Natural killer cell (primary cell): ENCODE measurements at places on chromosomes 2 and 18.

GRCh38 chr18:64678048-64678447 is 529.2 kb upstream of the LINC00305 start:
- DNase-seq: no peak

DNA sequence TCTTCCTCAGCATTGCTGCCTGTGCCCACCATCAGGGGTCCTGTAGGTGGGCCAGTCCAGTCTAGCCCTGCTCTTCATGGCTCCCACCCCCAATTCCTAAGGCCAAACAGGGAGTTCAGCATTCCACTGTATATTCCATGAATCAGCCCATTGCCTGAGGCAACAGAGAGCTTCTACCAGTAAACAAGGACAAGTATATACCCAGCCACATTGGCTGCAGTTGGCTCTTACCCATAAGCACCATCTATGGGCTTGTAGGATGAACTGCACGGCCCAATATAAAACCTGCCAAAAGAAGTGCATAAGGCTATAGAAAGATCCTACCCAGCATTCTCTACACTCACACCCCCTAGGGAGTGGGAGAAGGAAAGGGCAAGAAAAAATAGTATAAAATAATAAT is 95.1 kb upstream of the SALL3 start:
- DNase-seq: no peak

GRCh38 chr2:883260-883802 is 67.3 kb upstream of the SNTG2 start:
- DNase-seq: no peak

DNA sequence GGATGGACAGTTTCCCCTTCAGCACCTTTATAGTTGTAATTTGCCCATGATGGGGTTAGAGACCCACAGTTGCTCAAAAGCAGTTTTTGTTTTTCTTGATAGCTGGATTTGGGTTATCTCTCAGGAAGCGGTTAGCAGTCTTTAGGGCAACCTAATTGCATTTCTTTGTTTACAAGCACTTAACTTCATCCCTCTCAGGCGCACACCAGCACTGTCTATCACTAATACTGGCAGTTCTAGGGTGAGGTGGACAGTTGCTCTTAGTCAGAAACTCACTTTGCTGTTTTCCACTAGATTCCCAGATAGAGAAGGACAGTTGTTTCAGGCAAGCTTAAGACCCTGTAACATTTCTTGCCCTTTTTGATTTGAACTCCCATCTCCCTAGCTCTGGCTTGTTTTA is 146.0 kb downstream of the AGAP1 start:
- no peak for DNase-seq

- no peak for DNase-seq
Observed at GRCh38 chr2:189629531-189630453, 31.5 kb upstream of the ASNSD1 start.

- DNase-seq: no peak
Observed at GRCh38 chr18:54991981-54992380, 32.7 kb upstream of the CCDC68 start.

DNA sequence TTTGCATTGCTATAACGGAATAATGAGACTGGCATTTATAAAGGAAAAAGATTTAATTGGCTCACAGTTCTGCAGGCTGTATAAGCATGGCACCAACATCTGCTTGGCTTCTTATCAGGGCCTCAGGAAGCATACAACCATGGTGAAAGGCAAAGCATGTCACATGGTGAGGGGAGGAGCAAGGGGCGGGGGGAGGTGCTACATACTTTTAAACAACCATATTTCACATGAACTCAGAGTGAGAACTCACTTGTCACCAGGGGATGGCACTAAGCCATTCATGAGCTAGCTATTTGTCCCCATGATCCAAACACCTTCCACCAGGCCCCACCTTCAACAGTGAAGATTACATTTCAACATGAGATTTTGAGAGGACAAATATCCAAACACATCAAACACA is 188.7 kb downstream of the MBD5 start:
- DNase-seq: peak; percentile 6

- no peak for DNase-seq
Observed at GRCh38 chr18:63099091-63099840, 220.3 kb downstream of the BCL2 start.

- no peak for DNase-seq
Observed at GRCh38 chr2:168773128-168773527, 29.3 kb upstream of the NOSTRIN start.

GRCh38 chr2:100272841-100273329 is 49.4 kb downstream of the LONRF2 start:
- DNase-seq: no peak

GRCh38 chr2:100321866-100322820 is at the start of gene LONRF2:
Gene LONRF2 (minus strand): TSS chr2:100322501. CDS start chr2:100322093, 408 bp downstream.
- no peak for DNase-seq

- peak; percentile 11 for DNase-seq
Observed at GRCh38 chr2:212811036-212811805, 272.6 kb upstream of the ERBB4 start.

GRCh38 chr2:238173692-238174091 is 14.9 kb downstream of the ERFE start:
- no peak for DNase-seq

DNA sequence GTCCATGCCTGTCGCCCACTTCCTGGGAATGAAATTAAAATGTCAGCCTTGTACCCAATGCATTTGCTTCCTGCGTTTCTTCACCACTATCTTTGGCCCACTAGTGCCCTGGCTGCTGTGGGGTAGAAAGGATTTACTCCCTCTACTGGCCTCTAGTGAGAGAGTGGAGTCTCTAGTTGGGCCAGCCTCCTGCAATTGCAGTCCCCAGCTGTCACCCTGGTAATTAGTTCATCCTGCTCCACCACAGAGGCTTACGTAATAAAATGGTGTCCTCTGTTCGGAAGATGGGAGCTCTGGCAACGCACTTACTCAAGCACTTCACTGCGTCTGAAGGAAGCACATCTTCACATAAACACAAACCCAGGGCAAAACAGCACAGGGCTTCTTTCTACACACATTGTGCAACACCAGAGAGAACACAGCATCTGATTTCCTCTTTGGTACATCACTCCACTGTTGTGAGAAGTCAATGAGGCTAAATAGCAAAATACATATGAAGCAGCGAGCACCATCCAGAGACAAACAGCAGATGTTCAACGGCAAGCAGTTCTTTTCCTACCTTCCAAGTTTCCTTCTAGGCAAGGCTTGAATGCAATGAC is 274.6 kb downstream of the LRATD1 start:
- DNase-seq: no peak

DNA sequence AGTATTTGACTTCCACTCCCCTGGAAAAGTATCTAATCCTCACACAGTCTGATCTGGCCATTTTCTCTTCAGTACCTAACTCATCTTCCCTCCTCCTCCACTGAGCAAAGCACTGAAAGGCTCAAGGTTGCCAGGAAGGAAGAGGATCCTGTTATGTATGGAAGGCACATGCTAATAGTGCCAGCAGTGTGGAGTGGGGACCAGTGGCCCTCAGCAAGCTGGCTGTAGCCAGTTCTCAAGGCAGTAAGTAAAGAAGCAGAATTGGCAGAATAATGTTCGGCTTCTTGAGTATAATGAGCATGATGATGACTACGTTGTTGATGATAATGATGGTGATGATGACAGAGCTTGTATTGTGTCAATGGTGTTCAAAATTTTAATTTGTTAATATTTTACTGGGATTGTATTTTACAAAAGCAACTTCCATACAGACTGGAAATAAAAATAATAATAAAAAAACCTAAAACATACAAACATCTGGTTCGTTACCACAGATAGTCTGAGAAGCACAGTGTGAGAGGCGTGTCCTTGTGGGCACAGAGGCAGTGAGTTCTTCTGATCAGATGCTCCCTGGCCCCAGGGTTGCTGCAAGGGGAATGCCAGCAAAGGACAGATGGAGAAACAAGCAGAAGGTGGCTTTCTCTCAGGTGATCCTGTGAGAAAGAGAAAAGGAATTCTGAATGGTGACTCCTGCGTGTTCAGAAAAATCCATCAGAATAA is 528.8 kb downstream of the CMPK2 start:
- DNase-seq: no peak

GRCh38 chr2:207257251-207258250 is 91.8 kb upstream of the KLF7 start:
- DNase-seq: no peak

GRCh38 chr2:14587119-14587518 is 45.4 kb upstream of the LRATD1 start:
- no peak for DNase-seq

GRCh38 chr2:235990344-235990743 is 177.8 kb downstream of the GBX2 start:
- no peak for DNase-seq

GRCh38 chr2:207491086-207491485 is 38.7 kb upstream of the CREB1 start:
- no peak for DNase-seq
